ENCODE measurements at places on chromosomes 3 and 15.

GRCh38 chr3:40780925-40781406 lies 256.2 kb downstream of the ZNF621 start:
- no peak for DNase-seq

DNA sequence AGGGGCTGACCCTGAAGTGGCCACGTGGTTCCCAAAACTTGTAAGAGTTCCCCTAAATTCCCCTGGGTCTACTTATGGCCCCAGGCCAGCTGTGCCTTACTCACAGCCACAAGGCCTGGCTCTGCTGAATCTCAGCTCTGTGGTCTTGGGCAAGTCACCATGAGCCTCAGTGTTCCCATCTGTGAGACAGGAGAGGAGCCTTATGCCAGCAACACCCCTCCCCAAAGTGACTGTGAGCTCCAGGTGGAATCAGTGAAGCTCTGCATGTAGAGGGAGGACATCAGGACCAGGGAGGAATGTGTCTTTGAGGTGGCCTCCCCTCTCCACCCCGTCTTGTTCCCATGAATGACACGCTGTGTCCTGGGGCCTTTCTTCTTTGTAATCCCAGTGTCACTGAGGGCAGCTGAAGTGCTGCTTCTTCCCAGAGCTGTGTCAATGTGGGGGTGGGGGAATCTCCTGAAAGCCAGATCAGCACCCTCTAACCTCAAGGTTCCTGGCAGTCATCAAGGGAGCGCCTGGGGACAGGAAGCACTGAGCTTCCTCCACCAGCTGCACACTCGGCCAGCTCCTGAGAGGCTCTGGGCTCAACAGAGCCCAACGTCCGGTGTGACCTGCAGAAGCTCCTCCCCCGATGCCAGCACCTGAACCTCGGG lies 258.9 kb downstream of the UACA start:
- no peak for DNase-seq

GRCh38 chr15:70466895-70467529 lies 296.3 kb downstream of the UACA start:
- DNase-seq, result no peak

DNA sequence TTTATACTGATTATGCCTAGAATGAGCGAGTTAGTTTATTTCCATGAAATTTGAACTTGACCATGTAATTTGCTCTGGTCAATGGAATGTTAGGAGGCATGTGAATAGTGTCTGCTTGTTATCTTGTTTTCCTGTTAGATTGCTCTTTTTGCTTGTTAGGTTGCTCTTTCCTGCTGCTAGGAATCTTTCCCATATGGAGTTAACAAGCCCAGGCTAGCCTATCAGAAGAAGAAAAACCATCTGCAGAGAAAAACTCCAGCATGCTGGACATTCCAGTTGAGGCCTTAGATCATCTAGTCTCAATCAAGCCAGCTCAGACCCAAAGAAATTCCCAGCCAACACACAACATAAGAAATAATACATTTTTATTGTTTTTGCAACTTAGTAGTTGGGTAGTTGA lies 470.2 kb upstream of the AGTR1 start:
- DNase-seq, result no peak

- no peak for DNase-seq
These were observed 390.8 kb upstream of the ZNF385D start for GRCh38 chr3:22141769-22142168.

DNA sequence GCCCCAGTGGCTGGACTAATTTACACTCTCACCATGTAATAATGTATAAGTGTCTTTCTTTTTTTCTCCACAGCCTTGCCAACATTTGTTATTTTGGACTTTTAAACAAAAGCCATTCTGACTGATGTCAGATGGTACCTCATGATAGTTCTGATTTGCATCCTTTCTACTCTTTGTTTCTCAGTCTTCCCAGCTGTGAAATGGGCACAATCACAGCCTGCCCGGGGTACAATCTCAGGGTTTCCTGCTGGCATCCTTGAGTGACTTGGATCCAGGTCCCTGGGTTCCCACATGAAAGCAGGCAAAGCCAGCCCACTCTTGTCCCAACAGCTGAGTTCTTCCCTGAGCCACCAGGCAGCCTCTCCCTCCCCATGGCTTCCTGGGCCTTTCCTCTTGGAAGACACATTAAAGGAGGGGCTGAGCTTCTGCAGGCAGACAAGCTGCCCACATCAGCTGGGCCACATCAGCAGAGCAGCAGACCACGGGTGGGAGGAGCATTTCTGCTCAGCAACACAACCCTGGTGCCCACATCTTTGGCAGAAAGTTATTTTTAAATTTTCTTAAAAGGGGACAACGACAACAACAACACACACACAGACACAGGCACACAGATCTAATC lies 82.0 kb downstream of the MYLK start:
- no peak for DNase-seq

- no peak for DNase-seq
These were observed 363.5 kb downstream of the FOXP1 start for GRCh38 chr3:71219744-71220638.

- DNase-seq, result no peak
These were observed 195.6 kb downstream of the XXYLT1 start for GRCh38 chr3:195075199-195075940.

- no peak for DNase-seq
These were observed 61.4 kb upstream of the KLF13 start for GRCh38 chr15:31265090-31265870.

- DNase-seq, result no peak
These were observed 129.6 kb downstream of the ALCAM start for GRCh38 chr3:105496343-105496742.

- DNase-seq, result no peak
These were observed 34.7 kb downstream of the RPL22L1 start for GRCh38 chr3:170835336-170835735.

DNA sequence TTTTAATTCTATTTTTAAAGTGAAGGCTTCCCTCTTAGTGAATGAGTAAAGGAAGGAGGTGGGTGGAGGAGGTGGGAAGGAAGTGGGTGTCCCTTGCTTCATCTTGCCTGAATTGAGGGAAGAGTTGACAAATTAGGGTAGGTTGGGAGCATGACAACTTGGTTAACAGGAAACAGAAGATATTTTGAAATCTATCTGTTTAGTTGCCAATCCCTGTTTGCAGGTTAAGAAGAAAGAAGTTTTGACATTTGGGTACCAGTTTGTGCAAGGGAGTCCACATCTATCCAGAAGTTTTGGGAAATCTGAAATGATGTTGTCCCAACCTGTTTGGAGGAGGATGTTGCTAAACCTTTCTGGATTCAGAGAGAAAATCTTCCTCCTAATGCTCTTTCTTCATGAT lies 204.1 kb upstream of the SUCLG2 start:
- DNase-seq, result no peak

GRCh38 chr3:58429657-58430056 lies 4.0 kb downstream of the PDHB start:
- no peak for DNase-seq

DNA sequence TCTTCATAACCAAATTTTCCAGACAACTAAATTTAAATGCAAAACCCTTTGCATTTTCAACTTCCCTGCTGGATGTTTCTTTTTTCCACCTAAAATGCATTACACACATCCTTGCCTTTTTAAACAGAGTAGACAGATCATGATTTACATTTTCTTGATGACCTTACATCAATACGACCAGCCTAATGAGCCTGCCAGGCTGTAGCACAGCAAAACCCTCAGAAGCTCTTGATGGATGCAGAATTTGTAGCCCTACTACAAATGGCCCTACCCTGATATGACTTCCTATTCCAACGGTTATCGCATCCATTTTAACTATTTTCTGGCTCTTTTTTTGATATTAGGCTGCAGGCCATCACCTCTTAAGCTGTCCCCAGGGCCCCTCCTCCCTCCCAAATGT lies 66.3 kb downstream of the NTRK3 start:
- DNase-seq, result no peak

- no peak for DNase-seq
These were observed 4.7 kb upstream of the TBC1D2B start for GRCh38 chr15:78082106-78082742.

- no peak for DNase-seq
These were observed at the start of gene PLCL2 for GRCh38 chr3:16884748-16885592. PLCL2 (plus strand) TSS chr3:16884955; CDS start chr3:16885040, 85 bp downstream.

DNA sequence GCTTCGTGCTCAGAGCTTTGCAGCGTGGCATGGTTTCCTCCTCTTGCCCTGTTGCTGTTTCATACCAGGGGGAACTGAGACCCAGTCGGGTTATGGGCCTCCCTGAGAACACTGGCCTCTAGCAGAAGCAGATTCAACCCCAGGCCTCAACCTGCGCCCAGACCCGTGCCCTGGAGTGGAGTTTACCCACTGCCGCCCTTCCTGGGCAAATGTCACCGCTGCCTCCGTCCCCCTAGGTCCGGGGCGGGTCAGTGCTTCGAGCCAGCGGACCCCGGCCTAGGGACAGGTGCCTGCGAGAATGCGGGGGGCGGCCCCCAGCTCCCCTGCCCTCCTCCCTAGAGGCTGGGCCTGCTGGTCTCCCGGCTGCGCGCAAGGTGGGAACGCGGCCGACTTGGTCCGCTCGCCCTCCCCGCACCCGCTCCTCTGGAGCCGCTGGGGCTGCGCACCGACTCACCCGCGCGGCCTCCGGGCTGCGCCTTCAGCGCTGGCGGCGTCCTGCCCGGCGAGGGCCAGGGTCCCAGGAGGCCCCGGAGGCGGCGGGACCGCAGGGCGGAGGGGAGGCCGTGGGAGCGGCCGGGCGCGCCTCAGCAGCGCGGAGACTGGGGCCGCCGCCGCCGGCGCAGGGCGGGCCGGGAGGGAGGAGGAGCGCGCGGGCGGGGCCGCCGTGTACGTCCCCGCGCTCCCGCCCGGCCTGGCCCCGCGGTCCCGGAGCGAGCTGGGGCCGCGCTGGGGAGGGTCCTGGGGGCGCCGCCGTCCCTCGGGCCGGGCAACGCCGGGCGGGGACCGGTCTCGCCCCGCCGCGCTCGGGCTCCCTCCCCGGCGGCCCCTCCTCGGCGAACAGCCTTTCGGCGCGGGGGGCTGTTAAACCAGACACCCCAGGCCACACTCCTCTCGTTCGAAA lies at the start of gene PIGZ:
Gene PIGZ (minus strand): TSS at position 601 of the 901 bp plus-strand sequence. CDS start 16,802 bp downstream, outside the sequence.
- DNase-seq, result no peak

- no peak for DNase-seq
These were observed 54.1 kb downstream of the ABTB1 start for GRCh38 chr3:127726894-127727293.

DNA sequence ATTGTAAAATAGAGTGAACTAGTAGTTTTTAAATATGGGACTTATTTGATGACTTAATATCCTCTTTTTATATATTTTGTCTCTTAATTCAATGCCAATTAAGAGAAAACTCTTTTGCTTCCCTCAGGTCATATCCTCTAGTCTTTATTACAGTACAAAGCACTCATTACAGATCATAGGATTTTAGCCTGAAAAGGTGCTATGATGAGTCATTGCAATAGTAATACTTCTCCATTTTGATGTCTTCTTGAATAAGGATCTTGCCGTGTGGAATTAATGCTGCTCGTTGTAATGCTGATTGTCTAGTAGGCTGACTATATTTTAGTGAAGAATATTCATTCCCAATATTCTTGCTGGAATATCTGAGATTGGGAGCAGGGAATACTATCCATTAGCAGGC lies 612.2 kb upstream of the GOLIM4 start:
- DNase-seq, result no peak

DNA sequence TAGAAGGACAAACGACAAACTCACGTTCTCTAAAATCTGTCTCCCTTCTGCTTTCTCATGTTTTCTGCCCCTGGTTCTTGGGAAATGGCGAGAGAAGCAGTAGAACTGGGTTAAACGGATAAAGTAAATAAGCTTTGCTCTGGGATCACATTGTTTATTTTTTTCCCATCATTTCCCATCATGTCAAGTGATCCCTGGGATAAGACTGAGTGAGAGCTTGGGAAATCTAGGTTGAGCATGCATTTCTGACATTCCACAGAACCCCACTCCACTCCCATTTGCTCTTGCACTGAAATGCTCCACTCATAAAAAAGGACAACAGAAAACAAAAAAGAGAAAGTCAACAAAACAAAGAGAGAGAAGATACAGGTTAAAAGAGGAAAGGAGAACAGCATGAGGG lies 69.1 kb downstream of the SEMA6D start:
- no peak for DNase-seq

DNA sequence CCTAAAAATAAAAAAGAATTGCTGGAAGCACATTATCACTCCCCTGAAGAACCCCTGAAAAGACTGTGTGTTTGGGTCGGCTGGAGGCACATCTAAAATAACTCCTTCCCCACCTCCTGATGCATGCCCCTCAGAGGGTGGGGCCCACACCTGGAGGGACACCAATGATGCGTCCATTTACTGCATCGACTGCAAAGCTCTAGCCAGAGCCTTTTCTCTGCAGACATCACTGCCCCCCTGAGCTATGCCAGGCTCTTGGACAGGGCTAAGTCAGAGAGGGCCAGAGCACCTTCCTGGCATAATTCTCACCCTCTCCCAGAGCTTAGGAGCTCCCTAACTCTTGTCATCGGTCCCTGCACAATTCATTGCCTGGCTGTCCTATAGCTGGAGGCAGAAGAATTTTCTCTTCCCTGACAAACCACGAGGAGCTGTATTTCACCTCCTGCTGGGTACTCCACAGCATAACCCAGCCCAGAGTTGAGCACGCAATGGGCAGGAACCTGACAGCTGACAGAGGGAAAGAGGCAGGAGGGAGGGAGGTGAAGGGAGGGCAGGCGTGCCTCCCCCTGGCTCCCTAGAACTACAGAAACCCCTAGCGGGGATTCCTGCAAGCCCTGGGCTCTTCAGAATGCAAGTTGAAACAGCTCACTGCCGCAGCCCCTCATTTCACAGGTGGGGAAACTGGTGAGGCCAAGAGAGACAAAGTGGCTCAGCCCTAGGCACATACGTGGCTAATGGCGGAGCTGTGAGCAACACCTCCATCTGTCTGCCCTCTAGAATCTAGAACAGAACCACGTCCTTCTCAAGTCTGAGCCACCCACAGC lies 46.6 kb downstream of the XXYLT1 start:
- no peak for DNase-seq

- DNase-seq, result no peak
These were observed 24.1 kb downstream of the TRAK1 start for GRCh38 chr3:42115215-42115614.

DNA sequence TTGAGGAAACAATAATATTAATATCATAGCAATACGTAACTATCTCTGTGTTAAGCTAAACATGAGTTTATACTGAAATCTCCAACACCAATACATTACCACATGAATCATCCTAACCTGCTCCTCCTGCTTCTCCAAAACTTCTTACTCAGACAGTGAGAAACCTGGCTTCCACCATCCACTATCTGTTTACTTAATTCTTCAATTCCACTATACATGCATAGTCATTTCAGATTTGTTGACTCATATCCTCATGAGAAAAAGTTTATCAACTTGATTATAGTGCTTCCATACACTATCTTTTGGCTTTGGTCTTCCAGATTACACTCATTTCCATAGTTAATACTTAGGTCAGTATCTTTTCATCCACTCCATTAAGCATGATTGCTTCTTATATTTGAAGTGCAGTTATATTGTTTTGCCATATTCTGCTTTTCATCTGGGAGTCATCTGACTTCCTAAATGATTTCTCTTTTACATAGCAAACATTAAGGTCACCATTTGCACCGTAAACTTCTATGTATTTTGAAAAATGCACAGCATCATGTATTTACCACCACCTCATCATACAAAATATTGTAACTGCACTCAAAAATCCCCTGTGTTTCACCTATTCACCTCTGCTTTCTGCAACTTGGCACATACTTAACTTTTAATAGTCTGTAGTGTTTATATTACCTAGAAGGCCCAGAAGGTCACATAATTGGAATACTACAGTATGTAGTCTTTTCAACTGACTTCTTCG lies 970.6 kb downstream of the DIPK2A start:
- DNase-seq, result no peak

All from cortex of kidney (tissue), 1 donor.